ENCODE measurements at places on chromosomes 6 and 20.

DNA sequence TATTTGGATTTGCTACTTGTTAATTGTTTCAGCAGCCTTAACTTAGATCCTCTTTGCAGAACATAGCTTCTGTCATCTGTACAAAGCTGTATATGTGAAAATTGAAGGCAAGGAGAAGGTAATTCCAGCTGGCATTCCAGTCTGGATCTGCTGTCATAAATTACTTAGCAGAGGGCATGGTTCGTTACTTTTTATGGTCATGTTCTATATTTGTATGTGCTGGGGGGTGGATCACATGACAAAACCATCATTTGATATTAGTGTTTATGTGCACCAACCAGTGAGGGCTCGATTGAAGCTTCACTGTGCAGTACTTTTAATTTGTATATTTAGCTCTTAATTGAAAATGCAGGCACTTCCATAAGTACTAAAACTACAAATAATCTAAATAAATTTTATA is 80.2 kb downstream of the CAP2 start:
- no peak for DNase-seq

GRCh38 chr6:79673947-79674346 is 42.8 kb downstream of the SH3BGRL2 start:
- no peak for DNase-seq

DNA sequence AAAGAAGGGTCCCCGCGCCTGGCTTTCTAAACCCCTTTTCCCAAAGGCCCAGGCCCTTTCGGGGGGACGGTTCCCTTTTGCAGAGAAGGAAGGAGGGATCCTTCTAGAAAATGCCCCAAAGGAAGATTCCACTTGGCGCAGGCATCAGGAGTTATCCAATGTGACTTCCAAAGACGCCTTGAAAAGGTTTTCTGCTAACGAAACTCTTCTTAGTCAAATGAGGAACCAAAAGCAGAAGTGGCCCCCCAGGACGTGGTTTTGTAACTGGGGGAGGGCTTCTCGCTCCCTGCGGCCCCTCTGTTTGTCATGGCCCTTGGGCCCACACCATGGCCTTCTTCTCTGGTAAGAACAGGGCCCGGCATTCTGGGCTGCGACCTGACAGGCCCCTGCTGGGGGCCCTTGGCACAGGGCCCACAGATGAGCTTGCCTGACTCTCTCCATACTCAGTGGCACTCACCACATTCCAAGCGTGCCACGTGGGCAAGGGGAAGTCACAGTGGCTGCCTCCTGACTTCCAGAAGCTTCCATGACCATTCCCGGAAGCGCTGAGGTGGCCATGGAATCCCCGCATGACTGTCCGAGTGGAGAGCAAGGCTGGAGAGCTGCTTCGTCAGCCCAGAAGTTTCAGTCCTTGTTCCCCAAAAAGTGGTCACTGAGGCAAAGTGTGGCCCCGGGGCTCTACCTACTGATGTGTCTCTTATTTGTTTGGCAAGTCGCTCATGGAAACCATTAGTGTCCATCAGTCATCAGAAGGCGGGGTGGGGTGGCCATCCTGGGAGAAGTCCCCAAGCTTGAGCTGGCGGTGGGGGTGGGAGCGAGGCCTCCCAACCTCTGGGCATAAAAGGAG is 834 bp upstream of the CTSZ start:
- no peak for DNase-seq

DNA sequence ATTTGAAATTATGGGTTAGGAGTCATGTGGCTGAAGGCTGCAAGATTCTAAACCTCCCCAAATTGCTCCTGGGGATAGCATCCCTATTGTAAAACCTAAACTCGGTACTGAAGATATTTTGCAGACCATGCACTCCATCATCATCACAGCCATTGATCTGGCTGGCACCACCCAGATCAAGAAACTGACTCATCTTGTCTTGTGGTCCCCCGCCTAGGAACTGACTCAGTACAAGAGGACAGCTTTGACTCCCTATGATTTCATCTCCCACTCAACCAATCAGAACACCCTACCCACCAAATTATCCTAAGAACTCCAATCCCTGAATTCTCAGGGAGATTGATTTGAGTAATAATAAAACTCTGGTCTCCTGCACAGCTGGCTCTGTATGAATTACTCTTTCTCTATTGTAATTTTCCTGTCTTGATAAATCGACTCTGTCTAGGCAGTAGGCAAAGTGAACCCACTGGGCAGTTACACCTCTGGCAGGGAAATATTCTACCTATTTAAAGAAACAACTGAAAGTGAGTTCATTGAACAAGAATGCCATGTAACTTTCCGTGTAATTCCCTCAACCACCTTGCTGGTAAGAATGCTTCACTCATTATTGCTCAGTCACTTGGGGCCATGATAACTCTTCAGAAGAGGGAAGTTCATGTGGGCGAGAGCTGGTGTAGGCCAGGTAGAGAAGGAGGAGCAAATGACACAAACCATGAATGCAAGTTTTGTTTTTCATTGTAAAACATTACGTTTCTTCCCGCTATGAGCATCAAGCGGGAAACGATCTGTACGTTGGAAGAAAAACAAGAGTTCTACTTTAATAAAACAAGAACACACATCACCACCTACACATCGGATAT is 602.9 kb upstream of the ARID1B start:
- peak; percentile 61 for DNase-seq

GRCh38 chr6:37314487-37315156 is 39.2 kb upstream of the RNF8 start:
- peak; percentile 45 for DNase-seq

- no peak for DNase-seq
Observed at GRCh38 chr20:48445827-48446226, 382.0 kb downstream of the PREX1 start.

DNA sequence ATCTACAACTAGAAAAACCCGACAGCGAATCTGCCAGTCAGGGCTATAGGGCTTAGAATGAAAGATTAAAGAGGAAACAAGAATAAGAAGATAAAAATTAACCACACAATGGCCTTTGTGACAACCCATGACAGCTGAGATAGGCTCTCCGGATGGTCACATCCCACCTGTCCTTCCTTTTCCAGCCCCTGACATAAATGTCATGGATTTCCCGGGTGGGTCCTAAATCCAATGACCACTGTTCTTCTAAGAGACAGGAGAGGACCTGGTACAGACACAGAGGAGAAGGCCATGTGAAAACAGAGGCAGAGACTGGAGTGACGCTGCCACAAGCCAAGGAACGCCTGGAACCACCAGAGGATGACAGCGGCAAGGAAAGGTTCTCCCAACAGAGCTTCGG is 41.8 kb downstream of the ATXN1 start:
- DNase-seq: no peak

DNA sequence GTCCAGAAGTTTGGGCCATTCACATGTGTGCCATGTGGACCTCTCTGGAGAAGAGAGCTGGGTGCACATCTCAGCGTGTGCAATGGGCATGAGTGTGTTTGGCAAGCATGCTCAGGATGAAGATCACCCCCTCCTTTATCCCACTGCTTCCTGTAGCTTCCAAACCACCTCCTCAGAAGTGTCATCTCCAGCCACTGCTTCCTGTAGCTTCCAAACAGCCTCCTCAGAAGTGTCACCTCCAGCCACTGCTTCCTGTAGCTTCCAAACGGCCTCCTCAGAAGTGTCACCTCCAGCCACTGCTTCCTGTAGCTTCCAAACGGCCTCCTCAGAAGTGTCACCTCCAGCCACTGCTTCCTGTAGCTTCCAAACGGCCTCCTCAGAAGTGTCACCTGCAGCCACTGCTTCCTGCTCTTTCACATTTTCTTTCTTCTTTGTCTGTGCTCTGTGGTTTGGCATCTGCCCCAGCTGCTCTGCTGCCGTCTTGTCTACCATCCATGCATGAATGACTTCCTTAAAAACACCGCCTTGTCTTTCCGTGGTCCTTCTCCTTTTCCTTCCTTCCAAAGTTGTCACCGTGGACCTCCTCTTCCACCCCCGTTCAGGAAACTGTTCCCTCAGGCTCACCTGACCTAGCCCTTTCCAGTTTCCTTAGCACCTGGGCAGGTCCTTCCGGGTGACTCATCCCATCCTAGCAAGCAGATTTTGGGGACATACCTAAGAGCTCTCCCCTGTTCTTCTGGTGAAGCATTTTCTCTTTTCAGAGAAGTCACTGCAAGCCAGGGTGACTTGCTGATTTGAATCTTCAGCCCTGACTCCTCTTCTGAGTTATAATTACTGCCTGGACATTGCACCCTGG is 43.5 kb upstream of the TIAM2 start:
- no peak for DNase-seq

- DNase-seq: no peak
Observed at GRCh38 chr6:136677822-136678221, 114.5 kb downstream of the MAP3K5 start.

DNA sequence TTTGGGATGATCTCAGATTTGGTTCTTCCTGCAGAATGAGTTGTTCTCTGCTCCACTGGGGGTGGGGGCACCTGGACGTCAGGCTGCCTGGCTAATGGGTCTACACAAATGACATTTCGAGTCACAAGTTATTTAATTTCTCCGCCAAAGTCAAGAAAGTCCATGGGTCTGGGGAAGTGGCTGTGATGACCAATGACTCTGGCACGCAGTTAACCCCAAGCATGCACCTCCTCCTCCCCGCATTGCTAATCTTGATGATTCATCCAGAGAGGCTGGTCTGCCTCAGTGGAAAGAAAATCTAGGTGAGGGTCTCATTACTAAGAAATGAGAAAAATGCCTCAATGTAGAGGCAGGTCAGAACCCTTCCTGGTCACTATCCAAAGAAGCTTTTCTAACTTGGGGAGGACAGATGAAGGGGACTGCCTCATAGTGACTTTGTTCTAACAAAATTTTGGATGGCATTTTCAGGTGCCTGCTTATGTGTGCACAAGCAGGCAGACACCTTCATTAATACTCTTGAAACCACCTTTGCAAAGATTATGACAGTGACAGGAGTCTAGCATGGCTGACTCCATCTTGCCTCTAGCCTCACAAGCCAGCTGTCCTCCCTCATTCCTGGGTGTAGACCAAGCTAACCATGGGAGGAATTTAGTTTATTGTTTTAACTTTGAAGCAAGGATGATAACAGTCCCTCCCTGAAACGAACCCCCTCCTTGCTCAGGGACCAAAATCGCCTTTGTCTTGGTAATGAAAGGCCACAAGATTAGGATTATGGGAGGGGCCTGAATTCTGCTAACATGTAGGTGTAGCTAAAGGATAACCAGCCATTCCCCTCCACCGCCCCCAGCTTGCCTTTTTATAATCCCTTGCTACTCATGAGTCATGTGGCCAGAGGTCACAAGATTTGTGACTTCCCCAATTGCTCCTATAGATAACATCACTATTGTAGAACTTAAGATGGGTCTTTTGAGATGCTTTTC is 98.6 kb upstream of the MRPS10 start:
- DNase-seq: peak; percentile 35

GRCh38 chr6:142881290-142881689 is 63.7 kb downstream of the HIVEP2 start:
- DNase-seq: no peak

DNA sequence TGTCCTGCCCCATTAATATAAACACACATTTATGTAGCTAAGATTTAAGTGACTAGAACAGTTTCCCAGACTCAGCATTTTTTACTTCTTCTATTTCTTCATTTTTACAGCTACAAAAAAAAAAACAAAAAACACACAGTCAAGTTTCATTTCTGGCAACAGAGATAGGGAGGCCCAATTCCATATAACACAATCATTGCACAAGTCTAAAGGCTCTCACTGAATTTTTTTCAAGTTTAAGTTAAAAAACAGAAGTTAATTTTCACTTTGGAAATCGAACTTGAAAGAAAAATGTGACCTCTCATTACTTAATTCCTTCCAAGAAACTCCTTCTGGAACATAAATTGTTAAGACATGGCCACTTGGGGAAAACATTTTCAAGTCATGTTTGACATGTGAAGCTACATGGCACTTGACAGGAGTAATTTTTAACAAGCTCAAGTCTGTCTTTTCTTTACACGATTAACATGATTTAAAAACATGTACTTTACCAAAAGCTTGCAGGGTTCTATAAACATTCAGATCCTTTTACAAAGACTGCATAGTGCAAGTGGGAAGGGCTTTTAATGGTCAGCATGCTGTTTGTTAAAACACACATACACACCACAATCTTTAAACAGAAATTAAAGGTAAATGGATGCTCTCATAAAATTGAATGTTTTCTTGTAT is 100.1 kb upstream of the CCDC28A start:
- DNase-seq: no peak

- DNase-seq: peak; percentile 45
Observed at GRCh38 chr6:108798670-108799353, 49.4 kb upstream of the ARMC2 start.

GRCh38 chr20:29430531-29430930 is 1826.9 kb upstream of the DEFB115 start:
- DNase-seq: no peak

DNA sequence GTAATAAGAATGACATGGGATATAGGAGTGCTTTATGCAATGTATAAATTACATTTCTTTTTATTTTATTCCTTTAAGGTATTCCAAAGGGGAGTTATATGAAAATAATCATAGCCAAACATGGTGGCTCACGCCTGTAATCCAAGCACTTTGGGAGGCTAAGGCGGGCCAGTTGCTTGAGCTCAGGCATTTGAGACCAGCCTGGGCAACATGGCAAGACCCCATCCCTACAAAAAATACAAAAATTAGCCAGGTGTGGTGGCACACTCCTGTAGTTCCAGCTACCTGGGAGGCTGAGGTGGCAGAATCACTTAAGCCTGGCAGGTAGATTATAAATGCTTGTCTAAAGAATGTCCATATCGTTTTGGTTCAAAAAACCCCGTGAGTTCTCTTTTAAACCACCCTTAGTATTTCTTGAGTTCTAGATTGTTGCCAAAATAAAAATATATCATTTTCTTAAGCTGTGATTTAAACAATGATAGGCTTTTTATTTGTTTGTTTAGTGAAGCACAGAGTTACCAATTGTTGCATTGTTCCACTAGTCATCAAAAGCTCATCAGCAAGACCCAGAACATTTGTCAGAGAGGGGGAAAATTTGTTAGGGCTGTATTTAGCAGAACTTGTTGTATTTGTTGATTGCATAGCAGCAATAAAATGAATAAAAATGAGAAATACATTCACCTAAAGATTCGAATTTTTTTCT is 146.2 kb downstream of the KHDC1L start:
- no peak for DNase-seq

DNA sequence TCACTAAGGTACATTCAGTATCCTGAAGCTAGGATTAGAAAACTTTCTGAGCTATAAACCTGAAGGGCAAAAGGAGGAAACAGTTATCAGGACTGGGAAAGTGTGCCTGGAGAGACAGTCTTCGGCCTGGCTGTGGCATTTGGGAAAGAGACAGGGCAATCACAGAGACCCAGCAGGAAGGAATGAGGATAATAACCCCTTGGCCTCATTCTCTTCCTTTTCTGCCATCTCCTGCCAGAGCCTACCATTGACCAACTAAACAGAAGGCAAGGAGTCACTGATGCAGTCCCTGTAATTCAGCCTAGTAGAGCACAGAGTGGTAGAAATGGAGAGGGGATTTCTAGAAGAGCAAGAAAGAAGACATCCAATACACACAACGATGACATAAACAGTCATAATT is 359.4 kb downstream of the HDGFL1 start:
- no peak for DNase-seq
